ENCODE measurements at places on chromosomes 6 and 20.

DNA sequence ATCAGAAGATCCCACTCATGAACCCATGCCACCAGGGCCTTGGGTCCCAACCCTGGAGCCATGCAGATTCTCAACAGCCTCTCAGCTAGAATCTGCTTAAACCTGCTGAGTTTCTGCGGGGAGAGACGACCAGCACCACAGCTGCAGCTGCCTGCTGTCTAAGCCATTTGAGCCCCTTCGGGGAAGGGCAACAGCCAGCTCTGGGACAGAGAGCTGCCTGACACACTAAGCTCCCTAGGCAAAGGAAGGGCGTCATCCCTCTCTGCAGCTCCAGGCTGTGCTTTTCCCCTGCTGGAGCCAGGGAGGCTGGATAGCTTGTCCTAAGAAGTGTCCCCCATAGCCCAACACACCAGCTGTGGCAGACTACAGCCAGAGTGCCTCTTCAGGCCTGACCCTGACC lies 182.5 kb downstream of the OTOR start:
- no peak for DNase-seq

DNA sequence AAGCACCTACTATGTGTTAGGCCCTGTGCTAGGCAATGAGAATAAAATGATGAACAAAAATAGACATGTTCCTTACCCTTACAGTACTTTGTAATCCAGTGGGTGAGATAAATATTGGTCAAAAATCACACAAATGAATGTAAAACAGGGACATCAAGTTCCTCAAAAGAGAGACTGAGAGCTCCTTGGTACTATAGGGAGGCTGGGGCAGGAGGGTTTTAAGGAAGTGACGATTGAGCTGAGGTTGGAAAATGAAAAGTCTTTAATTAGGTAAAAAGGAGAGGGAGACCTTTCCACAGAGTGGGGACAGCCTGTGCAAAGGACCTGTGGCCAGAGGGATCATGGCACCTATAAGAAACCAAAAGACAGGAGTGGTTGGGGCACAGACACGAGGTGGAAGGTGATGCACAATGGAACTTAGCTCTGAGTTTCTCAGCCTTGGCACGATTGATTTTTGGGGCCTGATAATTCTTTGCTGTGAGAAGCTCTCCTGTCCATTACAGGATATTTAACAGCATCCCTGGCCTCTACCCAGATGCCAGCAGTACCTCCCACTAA lies 140.3 kb downstream of the CEP57L1 start:
- DNase-seq, result no peak

GRCh38 chr20:25484224-25484846 lies 76.9 kb downstream of the GINS1 start:
- DNase-seq, result no peak

- DNase-seq, result no peak
Observed at GRCh38 chr6:25112322-25112773, 166.8 kb upstream of the CARMIL1 start.

DNA sequence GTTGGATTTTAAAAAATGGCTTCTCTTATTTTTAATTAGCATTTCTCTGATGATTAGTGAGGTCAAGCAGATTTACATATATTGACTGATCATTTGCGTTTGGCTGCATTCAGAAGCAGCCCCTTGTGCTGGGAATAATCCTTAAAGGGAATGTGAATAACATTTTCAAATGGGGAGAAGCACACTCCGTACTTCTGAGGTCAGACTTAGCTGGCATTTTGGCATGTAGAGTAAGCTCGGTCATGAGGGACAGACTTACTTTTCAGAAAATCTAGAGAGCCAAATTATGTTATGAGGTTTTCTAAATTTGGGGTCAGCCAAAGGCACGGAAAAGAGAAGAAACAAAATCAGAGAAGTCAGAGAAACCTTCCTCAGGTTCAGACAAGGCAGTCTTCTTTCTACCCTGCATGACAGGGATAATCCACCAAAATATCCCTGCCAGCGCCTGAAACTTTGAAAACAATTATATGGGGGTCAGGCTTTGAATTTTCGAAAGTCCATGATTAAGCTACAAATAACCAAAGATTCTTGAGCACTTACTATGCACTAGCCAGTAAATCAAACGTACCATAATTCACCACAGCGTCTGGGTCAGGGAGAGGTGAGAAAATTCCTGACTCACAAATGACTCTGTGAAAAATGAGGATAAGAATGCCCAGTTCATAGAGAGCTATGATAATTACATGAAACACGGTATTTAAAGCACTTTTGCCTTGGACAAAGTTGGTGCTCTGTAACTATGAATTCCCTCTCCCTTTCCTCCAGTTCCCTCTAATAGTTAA lies 44.9 kb downstream of the ADAT2 start:
- DNase-seq, result no peak

- peak; percentile 69 for DNase-seq
Observed at GRCh38 chr20:23782366-23782983, 31.7 kb upstream of the CST1 start.

- no peak for DNase-seq
Observed at GRCh38 chr6:165481921-165482320, 172.5 kb upstream of the C6orf118 start.

DNA sequence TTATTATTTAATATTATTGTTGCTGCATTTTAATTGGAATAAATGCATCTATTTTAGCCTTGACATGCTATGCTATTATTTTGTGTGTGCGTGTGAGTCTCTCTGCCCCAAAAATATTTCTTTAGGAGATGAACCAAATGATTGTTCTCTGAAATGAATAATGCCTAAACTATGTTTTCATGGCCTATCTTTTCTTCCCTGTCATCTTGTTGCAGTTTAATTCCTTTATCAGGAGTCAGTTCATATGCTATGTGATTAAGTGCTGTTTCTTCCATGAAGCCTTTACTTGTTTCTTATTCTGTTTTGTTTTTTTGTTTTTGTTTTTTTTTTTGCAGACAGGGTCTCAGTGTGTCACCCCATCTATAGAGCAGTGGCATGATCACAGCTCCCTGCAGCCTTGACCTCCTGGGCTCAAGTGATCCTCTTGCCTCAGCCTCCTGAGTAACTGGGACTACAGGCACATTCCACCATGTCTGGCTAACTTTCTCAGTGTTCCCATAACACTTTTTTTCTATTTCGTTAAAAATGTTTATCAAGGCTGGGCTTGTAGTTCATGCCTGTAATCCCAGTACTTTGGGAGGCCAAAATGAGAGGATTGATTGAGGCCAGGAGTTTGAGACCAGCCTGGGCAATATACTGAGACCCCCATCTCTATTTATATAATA lies 25.7 kb downstream of the TPX2 start:
- DNase-seq, result no peak

GRCh38 chr6:46217671-46218131 lies 46.9 kb upstream of the ENPP5 start:
- DNase-seq, result no peak

GRCh38 chr6:436308-437036 lies 44.9 kb downstream of the IRF4 start:
- DNase-seq, result no peak

DNA sequence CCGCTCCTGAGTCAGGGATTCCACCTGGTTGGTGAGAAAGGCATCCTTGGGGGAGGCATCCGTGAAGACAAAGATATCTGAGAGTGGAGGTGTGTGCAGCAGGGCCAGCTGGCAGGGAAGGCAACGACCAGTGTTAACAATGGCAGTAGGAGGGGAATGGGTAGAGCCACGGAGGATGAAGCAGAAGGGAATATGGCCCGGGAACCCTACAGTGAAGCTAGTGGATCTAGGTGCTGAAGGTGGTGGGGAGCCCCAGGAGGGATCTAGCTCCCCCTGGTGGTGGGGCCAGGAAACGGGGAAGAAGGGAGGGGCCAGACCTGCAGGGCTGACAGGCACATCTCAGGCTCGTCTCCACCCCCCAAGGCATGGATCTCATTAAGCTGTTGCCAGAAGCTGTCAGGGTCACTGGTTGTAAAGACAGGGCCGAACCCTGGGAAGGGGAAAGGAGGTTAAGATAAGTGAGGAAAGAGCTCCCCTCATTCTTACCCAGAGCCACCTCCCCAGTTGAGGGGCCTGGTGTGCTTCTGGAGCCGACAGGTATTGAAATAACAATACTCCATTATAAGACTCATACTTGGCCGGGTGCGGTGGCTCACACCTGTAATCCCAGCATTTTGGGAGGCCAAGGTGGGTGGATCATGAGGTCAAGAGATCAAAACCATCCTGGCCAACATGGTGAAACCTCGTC lies 7.3 kb downstream of the VWA7 start:
- DNase-seq, result peak; percentile 85

GRCh38 chr6:72825315-72825911 lies 203.5 kb downstream of the KCNQ5 start:
- no peak for DNase-seq

GRCh38 chr20:36425166-36425565 lies 116.2 kb upstream of the MYL9 start:
- no peak for DNase-seq

GRCh38 chr6:69704916-69705315 lies 91.9 kb downstream of the LMBRD1 start:
- DNase-seq, result no peak

GRCh38 chr6:106226676-106227075 lies 98.9 kb downstream of the ATG5 start:
- DNase-seq, result no peak

GRCh38 chr6:150088481-150089154 lies 19.7 kb upstream of the ULBP3 start:
- no peak for DNase-seq

DNA sequence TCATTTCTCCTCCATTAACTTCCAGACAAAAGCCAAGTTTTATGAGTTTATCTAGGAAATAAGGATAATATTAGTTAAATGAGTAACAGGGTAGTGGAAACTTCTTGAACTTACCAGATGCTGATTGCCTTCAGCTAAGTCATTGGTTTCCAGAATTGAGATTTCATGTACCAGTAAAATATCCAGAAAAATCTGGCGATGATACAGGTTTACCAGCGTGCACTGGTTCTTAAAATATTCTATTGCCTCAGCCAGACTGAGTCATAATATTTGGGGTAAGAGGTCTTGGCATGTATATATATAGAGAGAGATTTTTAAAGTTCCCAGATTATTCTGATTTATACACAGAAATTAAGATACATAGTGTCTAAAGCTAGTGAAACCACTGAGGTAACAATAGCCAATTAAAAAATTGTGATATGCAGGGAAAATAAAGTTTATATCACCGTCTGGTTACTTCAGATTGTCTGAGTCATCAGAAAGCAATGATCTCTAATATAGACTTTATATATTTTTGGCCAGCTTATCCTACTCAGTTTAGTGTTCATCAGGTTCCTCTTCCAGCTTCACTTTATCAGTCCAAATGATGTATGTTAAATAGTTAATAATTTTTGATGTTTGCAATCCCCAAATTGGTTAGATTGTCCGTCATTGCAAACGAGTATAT lies 39.5 kb upstream of the SDHAF4 start:
- DNase-seq, result no peak

DNA sequence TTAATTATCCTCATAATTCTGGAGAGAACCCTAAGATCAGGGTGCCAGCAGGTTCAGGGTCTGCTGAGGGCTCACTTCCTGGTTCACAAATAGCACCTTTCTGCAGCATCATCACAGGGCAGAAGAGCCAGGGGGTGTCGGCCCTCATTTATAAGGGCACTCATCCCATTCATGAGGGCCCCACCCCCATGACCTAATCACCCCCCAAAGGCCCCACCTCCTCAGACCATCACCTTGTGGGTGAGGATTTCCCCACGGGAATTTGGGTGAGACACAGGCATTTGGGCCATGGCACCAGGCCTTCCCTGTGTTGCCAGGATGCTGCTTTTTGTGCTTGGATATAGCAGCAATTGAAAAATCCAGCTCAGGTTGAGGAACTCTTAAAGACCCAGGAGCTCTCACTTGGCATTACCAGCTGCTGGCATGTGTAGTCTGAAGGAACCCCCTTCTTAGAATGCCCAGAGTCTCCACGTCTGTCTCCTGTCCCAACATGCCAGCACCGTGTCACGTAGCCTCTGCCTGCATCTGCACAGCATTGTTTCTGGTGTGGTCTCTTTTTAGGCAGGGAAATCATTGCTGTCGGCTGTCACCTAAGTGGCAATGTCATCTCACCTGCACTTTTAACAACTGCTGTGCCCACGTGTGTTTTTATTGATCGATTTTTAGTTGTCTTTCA lies 71.5 kb downstream of the RPP40 start:
- DNase-seq, result no peak

DNA sequence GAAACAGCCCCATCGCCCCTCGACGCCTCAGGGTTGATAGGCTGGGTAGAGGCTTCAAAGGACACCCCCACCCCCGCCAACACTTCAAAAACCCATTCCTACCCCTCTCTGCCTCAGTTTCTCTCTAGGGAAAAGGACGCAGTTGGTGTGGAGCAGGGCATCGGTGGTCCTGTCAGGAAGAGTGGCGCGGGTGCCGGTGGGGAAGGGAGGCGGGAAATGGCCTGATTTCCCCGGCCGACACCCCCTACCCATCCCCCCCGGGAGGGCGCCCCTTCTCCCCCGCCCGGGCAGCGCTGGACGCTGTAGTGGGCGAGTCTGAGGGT lies 367 bp downstream of the NRSN2 start:
- DNase-seq, result no peak

DNA sequence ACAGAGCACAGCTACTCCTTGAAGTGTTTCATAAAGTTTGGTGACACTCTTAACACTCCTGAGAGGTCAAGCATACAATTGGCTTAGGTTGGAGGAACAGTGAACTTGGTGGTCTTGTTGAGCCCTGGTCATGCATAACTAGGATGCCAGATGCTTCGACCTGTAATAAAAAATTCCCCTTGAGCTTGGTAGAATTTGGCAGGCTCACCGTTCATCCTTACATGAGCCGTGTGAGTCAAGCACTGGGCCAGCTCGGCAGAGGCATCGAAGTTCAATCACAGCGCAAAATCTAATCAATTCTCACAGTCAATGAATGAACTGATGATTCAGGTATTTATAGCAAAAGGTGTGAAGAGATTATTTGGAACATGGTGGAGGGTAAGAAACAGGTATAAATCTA lies 33.7 kb downstream of the CYP24A1 start:
- no peak for DNase-seq

DNA sequence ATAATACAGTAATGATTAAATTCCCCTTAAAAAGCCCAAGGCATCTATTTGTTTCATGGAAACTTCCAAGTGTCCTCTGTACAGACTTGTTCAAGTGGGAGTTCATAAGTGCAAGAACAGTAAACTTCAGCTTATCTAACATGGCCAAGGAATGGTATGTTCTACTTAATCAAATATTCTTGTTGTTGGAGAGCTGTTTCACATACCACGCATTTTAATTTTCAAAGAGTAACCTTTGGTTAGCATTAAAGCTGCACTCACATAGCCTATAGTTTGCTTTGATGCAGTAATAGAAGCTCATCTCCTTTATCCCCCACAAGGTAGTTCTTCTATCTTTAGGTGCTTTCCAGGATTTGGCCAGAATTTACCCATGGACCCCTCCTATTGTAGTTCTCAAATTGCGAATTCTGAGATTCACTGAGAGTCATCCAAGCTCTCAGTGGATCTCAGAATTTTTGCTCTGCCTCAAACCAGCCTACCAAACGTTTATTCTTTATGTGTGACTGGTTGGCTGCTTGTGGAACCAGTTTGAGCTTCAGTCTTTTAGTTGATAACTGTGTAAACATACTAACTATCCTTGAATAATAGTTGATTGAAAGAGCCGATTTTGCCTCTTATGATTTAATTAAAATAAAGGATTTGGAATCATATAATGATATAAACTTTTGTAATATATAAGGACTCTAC lies 668.0 kb upstream of the FLRT3 start:
- no peak for DNase-seq
